Mesothelial cell of epicardium (in vitro differentiated cells): ENCODE measurements at places on chromosomes 1 and 21. TPM values are rescaled to one million over a fixed set of nuclear protein-coding genes. Genes with fewer than 3 reads are reported as not detected.

GRCh38 chr1:107058245-107059032 is 2.0 kb downstream of the PRMT6 start:
- no peak for DNase-seq

DNA sequence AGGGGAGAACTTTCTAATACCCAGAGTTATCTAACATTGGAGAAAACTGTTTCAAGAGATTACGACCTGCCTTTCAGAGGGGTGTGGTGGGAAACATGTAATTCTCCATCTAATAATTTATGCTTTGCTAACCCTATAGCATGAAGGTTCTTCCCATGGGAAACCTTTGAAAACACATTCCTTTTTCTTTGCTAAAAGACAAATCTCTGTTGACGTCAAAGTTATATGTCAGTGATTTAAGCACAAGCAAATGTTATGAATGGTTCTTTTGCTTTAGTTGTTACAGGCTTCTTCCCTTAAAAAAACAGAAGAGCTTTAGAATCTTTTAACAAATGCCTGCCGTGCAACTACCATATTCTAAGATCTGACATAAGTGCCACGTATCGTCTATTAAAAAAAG is 19.2 kb downstream of the FMO2 start:
- DNase-seq: no peak

CEP85 gene
- total RNA-seq: 18.2 to 22.7 TPM (median 20.3 TPM) in 3 replicates

GRCh38 chr1:47262787-47263413 is 30.9 kb upstream of the TAL1 start:
- no peak for DNase-seq

GRCh38 chr1:44013949-44014348 is 17.3 kb downstream of the SLC6A9 start:
- DNase-seq: no peak

OPTC gene
- not detected in 3 replicates for total RNA-seq

DNA sequence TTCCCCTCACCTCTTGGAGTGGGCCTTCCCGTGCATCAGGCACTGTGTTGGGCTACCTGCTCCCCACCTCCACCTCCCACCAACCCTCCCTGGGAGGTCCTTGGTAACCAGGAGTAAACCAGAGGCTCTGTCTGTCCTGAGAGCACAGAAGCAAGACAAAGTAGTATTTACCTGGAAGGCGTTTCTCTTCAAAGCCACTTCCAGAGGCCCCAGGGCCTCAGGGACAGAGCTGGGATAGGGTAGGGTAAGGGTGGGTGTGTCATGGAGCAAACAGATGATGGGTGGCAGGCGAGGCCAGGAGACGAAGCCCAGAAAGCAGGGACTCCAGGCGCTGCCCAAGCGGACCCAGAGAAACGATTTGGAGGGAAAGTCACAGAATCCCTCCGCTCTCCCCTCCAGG is 77.2 kb upstream of the TARDBP start:
- no peak for DNase-seq
